ENCODE measurements at places on chromosomes 16 and 17.

DNA sequence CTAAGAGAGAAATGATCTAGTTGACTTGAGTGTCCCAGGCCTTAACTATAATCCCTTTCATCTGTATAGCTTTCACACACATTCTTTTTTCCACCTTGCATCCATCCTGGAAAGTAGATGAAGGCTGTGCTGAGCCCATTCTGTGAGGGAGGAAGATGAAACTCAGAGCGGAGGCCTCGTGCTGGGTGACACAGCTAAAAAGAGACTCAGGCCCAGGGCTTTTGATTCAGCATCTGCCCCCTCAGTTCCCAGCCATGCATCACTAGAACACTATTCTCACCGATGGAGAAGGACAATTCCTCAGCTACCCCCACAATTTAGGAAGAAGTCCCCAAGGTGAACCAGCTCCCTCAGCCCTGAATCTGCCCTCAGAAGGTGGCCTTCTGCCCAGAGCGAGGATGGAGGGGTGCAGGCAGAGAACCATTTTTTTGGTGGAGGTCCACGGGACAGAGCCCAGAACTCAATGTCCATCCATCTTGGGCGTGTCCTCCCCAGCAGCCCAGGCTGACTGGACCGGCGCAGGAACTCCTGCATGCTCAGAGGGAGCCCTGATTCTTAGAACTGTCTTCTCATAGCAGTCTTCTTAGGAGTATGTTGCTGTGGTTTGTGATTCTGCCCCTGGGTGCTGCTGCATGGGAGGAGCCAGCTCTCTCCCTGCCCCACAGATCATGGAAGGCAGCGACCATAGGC, 5.8 kb upstream of the MYCBPAP start:
- no peak for DNase-seq

DNA sequence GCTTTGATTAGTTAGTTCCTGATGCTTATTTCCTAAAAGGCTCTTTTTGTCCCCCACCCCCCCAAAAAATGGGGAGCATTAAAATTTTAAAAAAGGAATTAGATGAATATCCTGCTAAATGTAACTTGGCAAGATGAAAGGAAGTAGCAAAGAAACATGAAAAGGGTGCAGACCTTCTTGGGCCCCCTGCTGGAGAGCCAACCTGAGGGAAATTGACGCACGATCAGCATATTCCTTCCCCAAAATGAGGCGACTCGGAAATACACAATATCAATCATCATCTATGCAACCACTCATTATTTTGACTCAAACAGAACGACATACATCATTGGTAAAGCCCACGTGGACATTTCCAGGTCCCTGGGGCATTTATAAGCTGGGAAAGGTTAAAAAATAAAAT, 59.7 kb downstream of the GRIN2A start:
- no peak for DNase-seq

DNA sequence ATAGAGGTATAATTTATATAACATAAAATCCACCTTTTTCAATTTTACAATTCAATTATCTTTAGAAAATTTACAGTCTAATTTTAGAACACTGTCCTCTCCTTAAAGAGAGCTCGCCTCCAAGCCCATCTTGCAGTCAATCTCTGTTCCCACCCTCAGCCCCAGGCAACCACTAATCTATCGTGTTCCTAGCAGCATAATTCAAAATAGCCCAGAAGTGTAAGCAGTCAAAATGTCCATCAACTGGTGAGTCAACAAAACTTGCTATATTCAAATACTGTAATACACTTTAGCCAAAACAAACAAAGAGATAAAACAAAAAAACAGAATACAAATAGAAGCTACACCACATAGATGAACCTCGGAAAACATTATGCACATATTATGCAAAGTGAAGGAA, 1006.8 kb upstream of the EEF2KMT start:
- DNase-seq, result no peak

DNA sequence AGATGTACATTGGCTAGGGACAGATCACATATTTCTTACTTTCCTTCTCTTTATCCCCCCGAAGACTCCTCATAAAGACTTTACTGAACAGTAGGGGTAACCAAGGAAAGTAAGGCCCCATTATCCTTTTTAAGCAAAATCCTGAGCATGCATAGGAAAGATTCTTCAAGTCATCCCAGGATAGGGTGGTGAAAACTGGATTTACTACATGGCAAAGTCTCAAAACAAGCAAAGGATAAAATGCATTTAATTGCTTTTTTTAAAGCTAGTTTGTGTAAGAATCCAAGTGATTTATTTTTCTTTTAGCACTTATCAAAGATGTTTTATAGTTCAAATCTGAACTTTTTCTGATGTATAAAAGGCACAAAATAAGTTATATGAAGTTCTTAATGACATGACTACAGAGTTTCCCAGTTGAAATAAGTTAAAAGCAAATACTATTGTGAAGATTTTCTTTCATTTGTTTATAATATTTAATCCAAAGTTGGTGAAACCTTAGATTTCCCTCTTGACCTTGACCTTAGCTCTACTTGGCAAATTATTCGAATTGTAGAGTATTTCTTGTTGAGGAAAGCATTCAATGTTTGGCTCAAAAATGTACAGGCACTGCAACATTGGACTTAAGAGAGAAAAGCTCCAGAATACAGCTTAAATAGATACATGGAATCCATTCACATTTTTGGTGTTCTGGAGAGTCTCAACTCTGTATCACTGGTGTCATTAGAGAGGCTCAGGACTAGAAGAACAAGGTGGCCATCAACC, 104.3 kb downstream of the ABCA8 start:
- DNase-seq, result no peak

- no peak for DNase-seq
Observed at GRCh38 chr16:68369697-68370580, 59.1 kb downstream of the PRMT7 start.
